ENCODE measurements at places on chromosomes 12 and 14. TPM values are rescaled to one million over a fixed set of nuclear protein-coding genes. Genes with fewer than 3 reads are reported as not detected.

- DNase-seq: peak; percentile 94
These were observed 8.8 kb upstream of the SH2B3 start for GRCh38 chr12:111396726-111397445.

- no peak for DNase-seq
These were observed 23.3 kb downstream of the TPCN1 start for GRCh38 chr12:113244478-113244958.

DNA sequence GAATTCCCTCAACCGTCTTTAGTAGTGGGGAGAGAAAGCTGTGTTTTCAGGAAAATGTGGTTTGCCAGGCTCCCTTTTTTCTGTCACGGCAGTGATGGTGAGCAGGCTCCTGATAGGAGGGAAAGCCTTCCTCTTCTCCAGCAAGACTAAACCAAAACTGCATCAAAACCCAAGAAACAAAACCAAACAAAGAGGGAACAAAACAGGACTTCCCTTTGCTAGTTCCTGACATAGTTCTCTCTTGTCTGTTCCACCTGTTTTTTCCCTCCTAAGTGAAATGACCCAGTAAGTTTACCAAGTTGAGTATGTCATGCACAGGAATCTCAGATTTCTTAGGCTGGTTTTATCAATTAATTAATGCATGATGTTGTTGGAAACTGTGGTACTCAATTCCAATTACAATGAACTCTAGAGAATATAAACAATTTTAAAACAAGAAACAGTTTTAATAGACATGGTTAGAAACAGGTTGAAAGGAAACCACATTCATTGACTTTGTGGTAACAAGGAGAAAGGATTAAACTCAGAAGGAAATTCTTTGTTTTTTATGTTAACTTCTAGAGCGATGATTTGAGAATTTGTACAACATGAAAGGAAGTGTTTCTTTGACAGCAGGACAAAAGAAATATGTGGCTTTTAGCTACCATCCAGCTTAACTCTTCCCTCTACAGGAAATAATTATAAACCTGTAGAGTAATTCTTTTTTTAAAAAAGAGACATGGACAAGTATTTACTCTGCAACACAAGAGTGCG lies 23.0 kb upstream of the CSRP2 start:
- no peak for DNase-seq

DNA sequence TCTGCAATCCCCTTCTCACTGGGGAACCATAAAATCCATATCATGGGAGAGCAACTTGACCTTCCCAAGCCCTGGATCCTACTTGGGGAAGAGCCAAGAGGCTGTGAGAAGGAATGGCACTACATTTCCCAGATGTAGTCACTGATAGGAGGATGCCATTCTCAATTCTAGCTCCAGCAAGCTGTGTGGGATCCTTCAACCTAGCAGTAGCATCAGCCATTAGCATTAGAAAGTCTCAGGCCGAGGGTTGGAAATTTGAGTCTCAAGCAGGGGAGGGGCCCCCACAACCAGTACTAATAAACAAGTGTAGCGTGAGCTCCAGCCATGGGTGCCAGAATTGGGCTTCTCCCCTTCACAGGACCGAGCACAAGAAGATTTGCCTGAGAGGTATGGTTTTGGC lies 84.3 kb upstream of the NELL2 start:
- no peak for DNase-seq

DNA sequence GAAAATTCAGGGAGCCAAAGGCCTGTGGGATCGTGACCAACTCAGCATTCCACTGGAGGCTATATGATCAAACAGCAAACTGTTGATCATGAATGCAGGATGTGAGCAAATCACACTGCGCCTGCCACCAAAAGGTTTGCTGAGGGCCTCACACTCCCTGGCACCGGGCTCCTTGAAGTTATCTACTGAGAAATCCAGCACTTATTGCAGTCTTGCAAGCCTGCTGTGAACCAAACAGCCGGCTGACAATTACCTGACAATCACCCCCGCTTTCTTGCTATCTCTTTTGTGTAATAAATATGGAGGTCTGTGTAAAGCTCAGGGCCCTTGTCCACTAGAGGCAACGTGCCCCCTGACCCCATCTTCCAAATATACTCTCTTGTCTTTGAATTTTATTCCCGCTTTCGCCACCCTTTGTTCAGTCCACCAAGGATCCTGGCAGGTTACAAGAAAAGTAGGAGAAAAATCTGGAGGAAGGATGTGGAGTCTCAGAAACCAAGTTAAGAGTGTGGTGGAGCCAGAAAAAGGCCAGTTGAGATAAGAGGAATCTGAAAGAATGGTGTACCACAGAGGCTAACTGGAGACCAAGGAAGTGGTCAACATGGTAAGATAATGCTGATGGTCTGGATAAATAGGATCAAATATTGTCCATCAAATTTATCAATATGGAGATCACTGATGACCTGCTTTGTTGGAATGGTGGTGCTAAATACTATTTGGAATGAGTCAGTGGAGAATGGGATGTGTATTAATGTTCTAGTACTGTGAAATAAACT lies 229.2 kb downstream of the ALX1 start:
- DNase-seq: no peak

DNA sequence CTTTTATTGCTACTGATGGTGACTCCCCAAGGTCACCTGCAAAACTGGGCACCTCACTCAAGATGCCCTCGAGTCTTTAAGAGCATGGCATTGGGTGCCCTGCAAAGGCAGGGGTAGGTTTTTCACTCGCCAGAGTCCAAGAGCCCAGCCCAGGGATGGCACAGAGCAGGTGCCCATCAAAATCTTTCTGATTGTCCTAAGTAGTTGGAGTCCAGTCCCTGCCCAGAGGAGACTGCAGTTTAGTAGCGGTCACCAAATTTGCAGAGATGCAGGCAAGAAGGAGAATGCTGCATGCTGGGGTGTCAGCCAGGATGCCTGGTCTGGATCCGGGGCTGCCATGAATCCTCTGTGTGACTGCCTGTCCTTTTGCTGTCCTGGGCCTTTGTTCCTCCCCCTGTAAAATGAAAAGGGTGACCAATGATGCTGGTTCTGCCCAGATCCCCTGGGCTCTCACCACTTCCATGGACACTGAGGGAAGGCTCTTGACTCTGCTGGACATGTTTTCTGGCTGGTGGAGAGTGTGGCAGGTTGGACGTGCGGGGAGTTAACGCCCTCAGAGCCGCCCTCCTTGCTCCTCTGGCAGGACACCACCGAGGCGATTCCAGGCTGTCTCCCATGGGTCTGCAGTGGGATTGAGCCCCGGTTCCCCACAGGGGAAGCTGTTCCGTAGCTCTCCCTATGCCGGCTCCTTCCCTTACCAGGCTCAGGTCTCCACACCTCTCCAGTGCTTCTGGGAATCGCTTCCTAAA lies 41.3 kb downstream of the DLK1 start:
- DNase-seq: no peak

DNA sequence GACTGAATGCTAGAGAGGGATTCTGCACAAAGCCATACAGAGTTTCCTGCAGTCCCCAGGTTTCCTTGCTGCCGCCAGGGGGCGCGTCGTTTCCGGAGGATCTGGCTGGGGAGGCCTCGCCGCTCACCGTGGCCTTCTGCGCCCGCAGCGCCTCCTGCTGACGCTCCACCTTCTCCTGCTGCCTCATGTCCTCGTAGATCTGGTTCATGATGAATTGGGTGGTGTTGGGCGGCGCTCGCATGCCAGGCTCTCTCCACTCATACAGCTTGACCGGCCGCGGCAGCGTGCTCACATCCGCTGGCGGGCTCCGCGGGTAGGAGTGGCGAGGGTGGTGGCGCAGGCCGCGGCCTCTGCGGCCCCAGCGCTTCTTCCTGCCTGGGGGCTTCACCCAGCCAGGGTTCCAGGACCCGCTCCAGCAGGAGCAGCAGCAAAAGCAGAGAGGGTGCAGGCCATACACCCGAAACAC lies 987 bp downstream of the CCER1 start:
- DNase-seq: no peak

GRCh38 chr12:27284021-27284420 lies 39.9 kb downstream of the STK38L start:
- DNase-seq: no peak

GRCh38 chr14:21023174-21023573 lies 1.7 kb downstream of the NDRG2 start:
- no peak for DNase-seq

DNA sequence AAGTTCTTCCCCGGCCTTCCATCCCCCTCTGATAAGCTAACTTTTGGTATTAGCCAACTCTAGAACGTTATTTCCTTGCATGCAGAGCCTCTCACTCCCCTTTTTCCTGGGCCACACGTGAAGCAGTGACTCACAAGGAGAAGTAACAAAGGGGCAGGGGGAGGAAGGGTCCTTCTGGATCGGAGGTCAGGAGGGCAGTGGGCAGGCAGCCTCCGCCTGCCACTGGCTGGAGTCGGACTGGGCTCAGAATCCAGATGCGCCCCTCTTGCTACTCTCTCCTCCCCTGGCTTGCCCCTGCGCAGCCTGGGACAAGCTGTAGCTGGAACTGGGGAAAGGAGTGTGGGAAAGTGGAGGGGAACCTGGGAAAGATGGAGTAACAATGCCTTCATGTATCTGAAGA lies 55.0 kb downstream of the TPCN1 start:
- DNase-seq: no peak

GRCh38 chr12:53955036-53955775 lies 503 bp downstream of the HOXC12 start:
- DNase-seq: no peak

GRCh38 chr12:75766263-75767160 lies 255.1 kb upstream of the KRR1 start:
- DNase-seq: no peak

- DNase-seq: no peak
These were observed 50.4 kb downstream of the SLC6A15 start for GRCh38 chr12:84862186-84862585.

Gene BIN2
- total RNA-seq: 104 TPM

Gene ZFHX2
- total RNA-seq: 3.7 TPM

Gene LAG3
- total RNA-seq: 117 TPM

Gene TMEM121
- 6.3 TPM for total RNA-seq

Gene ARHGDIB
- 450 TPM for total RNA-seq

Gene CISTR
- total RNA-seq: not detected

Data from activated T-cell treated with anti-CD3 and anti-CD28 coated beads, Interleukin-2, amount 50 U/mL, for 72 hours (primary cell).